ENCODE measurements at places on chromosomes 7 and 10.

DNA sequence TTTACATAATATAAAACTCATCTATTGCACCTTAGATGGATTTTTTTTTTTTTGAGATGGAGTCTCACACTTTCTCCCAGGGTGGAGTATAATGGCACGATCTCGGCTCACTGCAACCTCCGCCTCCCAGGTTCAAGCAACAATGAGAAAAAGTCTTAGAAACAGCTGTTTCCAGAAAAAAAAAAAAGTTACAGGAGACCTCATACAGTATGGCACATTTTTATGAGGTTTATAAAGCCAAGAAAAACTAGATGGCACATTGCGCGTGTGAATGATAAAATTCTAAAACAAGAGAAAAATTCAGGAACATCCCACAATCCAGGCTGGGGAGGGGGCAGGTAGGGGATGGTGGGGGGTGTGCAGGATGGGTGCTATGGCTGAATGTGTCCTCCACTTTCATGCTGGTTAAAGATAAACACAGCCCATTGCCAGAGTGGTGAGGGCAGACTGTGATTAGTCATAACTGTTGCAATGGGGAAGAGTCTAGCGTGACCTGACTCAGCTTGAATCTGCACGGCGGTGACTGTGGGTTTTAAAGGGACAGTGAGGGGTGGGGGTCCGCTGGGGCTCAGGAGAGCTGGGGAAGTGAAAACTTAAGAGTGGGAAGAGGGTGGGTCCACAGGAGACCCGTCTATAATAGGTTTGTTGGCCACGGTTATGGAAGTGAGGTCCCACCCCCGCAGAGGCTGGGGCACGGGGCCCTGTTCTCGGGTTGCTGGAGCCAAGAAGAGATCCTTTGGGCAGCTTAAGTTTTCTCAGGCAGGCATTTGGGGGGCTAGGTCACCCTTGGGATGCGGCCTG, 11.9 kb upstream of the LRRC27 start:
- no peak for DNase-seq

DNA sequence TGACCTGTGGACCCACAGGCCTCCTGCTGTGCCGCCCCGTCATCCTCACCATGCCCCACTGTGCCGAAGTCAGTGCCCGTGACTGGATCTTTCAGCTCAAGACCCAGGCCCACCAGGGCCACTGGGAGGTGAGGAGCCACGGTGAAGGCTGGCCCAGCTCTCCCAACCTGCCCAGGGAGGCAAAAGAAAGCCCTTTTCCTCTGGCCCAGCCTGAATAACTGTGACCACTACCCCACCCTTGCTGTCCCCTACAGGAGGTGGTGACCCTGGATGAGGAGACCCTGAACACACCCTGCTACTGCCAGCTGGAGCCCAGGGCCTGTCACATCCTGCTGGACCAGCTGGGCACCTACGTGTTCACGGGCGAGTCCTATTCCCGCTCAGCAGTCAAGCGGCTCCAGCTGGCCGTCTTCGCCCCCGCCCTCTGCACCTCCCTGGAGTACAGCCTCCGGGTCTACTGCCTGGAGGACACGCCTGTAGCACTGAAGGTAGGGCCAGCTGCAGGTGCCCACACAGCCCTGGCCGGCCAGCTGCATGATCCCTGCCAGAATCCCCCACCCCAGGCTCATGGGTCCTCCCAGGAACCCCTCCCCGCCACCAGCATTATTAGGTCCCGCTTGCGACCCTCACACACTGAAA, 25.5 kb upstream of the SLC29A3 start:
- DNase-seq, result no peak

DNA sequence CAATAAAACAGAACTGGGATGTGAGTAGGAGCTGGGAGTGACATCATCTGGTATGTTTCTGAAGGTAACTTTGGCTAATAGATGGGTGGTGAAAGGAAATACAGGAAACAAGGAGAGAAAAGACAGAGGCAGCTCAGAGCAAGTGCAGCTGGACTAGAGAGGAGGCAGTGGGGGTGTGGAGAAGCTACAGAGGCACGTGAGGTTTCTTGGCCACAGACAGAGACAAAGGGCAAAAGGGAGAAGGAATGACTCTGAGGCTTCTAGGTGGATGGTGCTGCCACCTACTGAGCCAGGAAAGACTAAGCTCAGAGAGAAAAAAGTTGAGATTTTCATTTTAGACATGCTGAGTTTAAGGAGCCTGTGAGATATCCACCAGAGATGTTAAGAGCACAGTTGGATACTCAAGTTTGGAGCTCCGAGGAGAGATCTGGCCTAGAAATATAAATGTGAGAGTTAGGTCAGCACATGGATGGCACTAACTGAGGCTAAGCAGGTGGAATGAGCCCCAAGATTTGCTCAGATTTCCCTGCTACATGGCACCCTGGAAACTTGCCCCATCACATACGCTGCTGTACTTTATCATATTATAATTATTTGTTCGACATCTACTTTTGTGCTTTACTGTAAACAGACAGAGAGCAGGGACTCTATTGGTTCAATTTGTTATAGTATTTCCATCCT, 293.0 kb upstream of the IMMP2L start:
- no peak for DNase-seq

DNA sequence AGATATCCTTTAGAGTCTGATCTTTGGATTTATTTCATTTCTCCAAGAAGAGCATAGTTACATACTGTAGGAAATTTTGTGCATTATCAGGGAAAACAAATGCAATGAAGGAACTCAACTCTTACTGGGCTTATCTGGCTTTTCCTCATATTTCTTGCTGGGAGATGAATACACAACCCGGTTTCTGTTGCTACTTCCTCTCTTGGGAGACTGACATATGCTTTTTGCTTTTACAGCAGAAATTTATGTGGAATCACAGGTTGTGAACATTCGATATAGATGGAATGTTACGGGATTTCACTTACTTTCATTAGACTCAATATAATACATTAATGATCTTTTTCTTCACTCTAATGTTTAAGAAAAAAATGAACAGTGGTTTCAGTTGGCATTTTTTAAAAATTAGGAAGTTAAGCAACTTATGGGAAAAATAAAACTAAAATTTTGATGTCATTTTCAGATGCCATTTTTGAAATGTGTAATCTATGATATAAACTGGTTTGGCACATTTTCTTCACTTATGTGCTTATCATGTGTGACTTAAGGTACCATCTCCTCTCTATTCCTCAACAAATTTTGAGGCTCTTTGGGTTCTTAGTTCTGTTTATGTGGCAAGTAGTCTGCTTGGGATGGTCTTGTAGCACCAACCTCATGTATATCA, 7.1 kb downstream of the SND1 start:
- DNase-seq, result no peak

- DNase-seq, result no peak
Observed at GRCh38 chr7:53131697-53132096, 96.3 kb downstream of the POM121L12 start.

DNA sequence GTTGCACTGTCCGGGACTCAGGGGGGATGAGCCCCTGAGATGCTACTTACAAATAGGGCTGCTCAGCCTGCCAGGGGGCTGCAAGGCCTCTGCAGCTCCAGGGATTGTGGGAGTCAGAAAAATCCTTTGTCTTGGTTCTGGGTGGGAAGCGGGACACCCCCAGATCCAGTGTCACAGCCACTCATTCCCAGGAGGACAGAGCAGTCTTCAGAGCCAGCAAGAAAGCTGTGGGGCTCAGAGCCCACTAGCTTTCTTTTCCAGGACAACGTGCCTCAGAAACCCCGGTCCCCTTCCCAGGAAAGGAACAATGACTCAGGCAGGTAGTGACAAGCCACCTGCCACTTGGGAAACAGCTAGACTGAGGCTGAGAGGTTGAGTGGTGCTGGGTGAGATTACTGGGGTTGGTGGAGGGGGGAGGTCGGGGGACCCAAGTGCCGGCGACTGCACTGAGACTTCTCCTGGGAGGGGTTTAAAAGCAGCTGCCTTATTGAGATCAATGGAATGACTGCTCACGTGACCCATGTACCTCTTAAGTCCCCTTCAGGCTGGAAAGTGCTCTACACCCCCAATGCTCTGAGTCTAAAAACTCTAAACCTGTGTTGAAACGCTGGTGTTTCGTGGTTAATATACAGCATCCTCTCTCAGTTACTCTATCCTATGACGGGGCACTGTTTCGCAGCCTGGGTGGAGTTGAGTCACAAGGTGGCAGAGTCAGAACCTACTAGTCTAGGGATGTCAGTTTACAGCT, 123.6 kb downstream of the UBE2H start:
- no peak for DNase-seq

- DNase-seq, result no peak
Observed at GRCh38 chr10:124152139-124153022, 59.0 kb upstream of the CHST15 start.

DNA sequence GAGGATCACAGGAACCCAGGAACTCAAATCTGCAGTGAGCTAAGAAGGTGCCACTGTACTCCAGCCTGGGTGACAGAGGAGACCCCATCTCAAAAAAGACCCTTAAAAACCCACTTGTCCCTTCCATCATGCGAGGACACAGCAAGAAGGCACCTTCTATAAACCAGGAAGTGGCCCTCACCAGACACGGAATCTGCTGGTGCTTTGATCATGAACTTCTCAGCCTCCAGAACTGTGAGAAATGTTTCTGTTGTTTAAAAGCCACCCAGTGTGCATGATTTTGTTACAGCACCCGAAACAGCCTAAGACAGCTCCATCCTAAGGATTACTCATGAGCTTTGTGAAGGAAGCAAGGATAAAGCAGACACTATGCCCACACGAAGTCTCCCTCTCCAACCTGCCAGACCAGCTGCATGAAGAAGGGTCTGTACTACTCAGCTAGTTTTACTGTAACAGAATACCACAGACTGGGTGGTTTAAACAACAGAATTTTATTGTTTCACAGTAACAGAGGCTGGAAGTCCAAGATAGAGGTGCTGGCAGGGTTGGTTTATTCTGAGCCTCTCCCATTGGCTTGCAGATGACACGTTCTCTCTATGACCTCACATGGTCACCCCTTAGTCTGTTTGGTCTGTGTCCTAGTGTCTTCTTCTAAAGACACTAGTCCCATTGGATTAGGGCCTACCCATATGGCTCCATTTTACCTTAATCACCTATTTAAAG, 13.7 kb downstream of the VIM start:
- no peak for DNase-seq

DNA sequence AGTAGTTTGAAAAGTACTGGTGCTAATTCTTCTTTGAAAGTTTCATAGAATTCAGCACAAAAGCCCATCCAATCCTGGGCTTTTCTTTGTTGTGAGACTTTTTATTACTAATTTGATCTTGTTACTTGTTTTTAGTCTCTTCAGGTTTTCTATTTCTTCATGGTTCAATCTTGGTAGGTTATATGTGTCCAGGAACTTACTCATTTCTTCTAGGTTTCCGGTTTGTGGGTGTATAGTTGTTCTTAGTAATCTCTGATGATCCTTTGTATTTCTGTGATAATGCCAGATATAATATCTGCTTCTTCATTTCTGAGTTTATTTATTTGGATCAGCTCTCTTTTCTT, 147.5 kb downstream of the RTKN2 start:
- DNase-seq, result no peak

DNA sequence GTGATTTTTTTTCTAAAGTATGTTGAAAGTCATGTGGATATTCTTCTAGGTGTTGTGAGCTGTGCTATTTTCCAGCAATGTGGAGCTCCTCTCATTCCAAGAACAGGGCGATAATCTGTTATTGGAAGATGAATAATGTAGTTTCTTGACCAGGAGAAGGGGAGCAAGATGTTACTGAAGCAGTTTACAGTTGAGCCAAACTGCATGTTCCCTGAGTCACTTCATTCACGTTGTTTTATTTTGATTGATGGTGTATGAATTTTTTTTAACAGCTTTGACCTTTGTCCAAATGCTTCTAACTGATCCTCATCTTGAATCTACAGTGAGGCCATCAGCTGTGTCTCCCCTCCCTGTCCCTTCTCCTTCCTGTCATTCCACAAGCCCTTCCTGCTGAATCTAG, 277.1 kb upstream of the KLF6 start:
- no peak for DNase-seq

DNA sequence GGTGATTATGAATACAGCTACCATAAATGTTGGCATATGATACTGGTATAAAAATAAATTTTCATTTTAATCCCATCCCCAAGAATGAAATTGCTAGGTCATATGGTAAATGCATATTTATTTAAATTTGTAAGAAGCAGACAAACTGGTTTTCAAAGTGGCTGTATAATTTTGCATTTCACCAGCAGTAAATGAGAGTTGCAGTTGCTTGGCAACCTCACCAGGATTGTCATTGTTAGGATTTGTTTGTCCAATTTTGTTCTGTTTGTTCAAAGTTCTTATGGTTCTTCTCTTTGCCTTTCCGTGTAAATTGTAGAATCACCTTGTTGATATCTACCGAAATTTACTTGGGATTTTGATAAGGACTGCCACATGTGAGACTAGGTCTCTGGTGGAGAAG, 237.4 kb downstream of the OTUD1 start:
- DNase-seq, result no peak

- no peak for DNase-seq
Observed at GRCh38 chr10:95354110-95354509, 63.3 kb upstream of the PDLIM1 start.

DNA sequence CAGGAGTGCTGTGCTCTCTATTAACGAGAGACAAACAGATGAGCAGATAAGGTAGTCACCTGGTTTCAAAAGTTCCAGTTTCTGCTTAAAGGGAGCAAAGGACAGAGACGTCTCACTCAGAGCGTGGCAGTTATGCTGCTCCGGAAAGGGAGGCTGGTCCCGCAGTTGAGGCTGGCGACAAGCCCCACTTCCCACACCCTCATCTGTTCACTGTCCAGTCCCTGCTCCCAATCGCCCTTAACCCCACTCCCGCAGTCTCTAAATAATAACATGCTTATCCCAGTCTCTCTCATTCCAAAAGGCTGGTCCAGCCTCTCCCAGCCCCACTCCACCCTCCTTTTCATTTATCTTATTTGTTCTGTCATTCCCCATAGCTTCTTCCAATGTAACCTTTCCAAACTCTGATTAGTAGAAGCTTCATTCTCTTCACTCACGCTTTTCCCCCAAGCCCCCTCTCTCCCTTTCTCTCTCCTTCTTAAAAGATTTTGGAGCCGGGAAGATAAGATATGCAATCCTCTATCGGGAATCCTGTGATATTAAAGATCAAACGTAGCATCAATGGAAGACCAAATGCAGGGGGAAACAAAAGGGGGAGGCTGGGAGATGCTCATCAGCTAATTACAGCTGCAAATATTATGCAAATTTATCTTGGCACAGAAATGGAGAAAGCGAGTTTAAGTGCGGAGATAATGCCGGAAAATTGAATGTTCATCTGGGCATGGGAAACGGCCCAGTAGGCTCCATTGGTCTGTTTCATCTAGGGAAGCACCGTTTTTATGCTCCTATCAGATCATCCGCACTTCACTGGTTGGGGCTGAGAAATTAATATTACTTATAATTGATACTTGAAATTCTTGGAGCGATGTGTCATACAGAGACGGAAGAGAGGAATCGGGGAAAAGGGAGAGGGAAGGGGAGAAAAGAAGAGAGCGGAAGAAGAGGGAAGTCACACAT, 16.3 kb upstream of the GATA3 start:
- no peak for DNase-seq
